ENCODE measurements at places on chromosomes 12 and 14.
A peak's percentile ranks its signal among the peaks of the same experiment; 100 is the strongest.

- DNase-seq = no peak
Measured at GRCh38 chr12:116459011-116459875, 99.9 kb upstream of the MAP1LC3B2 start.

DNA sequence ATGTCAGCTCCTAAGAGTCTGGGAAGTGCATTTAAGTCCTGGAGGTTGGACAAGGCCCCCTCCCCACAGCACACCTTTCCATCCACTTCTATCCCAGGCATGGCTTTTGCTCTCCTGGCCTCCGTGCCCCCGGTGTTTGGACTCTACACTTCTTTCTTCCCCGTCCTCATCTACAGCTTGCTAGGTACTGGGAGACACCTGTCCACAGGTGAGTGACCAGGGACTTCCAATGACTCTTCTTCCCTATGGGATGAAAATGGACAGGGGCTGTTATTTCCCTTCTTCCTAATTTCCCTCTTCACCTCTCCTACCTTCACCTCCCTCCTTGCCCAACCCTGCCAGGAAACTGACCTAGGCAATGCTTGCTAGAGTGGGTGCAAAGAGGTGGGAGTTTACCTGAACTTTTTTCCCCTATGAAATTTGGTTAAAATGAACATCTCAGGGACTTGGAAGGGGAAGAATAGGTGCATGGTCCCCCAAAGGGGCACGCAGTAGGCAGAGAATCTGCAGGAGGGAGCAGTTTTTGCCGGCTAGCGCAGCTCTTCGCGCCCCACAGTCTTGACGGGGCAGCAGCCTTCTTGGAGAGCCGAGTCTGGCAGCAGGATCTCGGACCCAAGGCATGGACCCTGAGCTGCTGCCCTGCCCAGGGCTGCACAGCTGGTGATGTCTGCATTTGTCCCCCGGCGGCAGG, 9.2 kb downstream of the ARHGEF25 start:
- no peak for DNase-seq

- no peak for DNase-seq
Measured at GRCh38 chr14:105742531-105742848, 216.1 kb downstream of the TMEM121 start.

DNA sequence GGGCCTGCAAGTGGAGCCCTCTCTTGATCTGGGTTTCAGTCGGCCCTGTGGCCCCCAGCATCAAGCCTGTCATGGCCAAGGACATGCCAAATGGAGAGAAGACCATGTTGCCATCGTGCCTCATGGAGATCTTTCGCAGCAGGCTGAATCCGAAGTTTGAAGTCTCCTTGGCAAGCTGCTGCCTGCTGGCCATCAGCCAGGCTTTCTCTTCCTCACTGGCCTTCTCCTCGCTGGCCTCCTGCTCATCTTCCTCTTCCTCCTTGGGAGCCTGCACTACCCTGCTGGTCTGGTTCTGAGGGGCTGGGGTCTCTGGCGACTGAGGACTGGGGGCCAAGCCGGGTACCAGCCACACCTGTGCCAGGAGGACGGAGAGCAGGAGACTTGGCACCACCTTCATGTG, 2.9 kb downstream of the SERPINA10 start:
- DNase-seq = no peak

- peak; percentile 52 for DNase-seq
Measured at GRCh38 chr12:57865084-57865751, 18.7 kb upstream of the CTDSP2 start.

DNA sequence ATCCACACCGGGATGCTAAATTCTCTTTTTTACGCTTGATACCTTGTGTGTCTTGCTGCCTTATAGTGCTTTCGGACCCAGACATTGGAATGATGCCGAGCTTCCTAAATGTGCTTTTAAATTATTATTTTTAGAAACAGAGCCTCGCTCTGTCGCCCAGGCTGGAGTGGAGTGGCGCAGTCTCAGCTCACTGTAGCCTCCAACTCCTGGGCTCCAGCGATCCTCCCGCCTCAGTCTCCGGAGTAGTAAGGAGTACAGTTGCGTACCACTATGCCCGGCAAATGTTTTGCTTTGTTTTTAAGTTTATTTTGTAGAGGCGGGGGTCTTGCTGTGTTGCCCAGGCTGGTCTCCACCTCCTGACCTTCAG, 489 bp upstream of the EML5 start:
- no peak for DNase-seq

DNA sequence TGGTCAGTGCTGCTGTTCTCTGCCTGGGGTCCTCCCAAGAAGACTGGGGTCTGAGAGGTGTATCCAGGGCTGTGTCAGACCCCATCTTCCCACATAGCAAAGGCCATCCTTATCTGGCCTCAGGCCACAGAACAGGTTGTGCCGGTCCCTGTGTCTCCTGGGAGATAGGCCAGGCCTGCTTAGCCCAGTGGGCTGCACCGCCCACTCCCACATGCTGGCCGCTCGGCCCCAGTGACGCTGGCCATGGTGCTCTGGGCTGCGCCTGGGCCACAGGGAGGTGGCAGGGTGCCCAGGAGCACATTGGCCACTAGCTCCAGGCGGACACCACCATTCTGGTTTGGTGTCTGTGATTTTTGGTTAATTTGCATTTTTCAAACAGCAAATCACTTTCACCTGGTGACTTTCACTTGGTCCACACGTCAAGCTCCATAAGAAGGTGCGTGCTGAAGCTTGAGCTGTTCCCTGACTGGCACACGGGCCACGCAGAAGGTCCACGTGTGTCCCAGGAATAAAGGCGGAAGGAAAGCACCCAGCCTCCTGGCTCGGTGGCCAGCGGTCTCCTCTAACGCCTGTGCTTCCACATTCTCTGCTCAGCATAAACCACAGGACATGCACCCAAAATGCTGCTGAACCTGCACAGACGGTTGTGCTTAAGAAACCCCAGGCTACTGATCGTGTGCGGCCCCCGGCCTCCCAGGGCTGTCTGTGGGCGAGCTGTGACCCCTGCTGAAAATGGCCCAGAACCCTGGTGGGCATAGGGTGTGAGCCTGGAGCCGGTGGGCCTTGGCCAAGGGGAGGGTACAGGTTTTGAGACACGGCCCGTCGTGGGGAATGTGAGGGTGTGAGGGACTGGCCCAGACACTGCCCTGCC, 4.6 kb downstream of the FBRSL1 start:
- DNase-seq = no peak

GRCh38 chr12:70535896-70536374, 101.3 kb downstream of the PTPRB start:
- DNase-seq = no peak

DNA sequence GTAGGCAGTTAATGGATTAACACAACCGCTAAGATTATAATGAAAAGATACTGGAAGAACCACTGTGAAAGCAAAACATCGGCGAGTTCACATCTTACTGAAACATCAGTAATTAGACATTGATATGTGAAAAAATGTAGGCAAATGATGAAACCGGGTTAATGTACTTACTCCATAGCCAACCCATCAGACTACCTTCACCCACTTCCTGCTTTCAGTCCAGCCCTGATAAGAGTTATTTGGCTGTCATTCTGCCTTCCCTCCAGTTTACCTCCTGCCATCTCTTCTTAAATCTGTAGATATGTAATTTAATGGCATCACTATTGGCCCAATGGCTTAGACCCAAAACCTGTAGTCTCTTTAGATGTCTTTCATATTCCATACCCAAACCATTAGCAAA, 46.0 kb upstream of the LGR5 start:
- DNase-seq = no peak

- DNase-seq = no peak
Measured at GRCh38 chr12:59570145-59570544, 25.7 kb upstream of the SLC16A7 start.

DNA sequence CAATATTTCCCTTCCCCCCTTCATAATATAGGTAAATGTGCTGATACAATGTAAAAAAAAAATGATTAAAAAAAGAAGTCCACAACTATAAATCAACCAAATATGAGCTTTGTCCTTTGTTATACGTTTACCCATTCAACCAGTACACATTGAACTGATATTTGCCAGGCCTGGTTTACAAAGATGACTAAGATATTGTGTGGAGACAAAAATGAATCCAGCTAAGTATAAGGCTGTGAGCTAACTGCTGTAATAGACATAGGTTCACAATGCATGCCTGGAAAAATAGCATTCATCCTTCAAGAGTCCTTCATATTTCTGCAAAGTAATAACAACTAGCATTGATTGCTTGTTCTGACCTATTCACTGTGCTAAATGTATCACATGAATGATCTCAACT, 6.9 kb downstream of the C12orf56 start:
- no peak for DNase-seq

- DNase-seq = no peak
Measured at GRCh38 chr14:52012635-52013034, 23.3 kb downstream of the RTRAF start.

GRCh38 chr12:47881826-47882427, 22.9 kb downstream of the VDR start:
- DNase-seq = peak; percentile 14

GRCh38 chr14:65422088-65422834, 9.7 kb downstream of the FUT8 start:
- DNase-seq = peak; percentile 57

GRCh38 chr14:59358102-59358501, 107.1 kb downstream of the GPR135 start:
- DNase-seq = no peak

DNA sequence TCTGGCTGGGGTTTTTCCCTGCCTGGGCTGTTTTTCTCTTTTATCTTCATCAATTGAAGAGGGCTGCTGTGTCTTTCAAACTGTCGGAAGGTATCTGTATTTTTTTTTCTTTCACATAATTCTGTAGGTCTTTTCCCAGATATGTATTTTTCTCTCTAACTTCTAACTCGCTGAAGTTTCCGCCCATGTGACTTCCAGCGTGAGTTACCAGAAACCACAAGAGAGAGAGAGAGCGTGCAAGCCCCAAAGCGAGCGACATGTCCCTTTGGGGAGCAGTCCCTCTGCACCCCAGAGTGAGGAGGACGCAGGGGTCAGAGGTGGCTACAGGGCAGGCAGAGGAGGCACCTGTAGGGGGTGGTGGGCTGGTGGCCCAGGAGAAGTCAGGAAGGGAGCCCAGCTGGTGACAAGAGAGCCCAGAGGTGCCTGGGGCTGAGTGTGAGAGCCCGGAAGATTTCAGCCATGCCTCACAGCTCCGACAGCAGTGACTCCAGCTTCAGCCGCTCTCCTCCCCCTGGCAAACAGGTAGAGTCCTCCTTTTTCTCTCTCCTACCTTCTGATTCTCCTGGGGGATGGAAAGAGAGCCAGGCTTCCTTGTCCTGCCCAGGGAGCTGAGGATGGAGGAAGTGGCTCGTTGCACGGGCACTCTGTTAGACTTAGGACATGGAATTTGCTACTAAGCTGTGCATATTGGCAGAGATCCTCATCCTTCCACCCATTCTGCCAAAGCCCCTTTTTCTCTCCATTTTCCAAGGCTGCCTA, at the start of gene BATF:
Gene BATF, plus strand, starts transcription at position 246 of the 759 bp plus-strand sequence. Its CDS starts 214 bp downstream, at position 460.
- peak; percentile 17 for DNase-seq

GRCh38 chr14:89339579-89339978, 77.5 kb downstream of the FOXN3 start:
- DNase-seq = no peak

GRCh38 chr12:43585676-43586075, 33.7 kb upstream of the ADAMTS20 start:
- no peak for DNase-seq

DNA sequence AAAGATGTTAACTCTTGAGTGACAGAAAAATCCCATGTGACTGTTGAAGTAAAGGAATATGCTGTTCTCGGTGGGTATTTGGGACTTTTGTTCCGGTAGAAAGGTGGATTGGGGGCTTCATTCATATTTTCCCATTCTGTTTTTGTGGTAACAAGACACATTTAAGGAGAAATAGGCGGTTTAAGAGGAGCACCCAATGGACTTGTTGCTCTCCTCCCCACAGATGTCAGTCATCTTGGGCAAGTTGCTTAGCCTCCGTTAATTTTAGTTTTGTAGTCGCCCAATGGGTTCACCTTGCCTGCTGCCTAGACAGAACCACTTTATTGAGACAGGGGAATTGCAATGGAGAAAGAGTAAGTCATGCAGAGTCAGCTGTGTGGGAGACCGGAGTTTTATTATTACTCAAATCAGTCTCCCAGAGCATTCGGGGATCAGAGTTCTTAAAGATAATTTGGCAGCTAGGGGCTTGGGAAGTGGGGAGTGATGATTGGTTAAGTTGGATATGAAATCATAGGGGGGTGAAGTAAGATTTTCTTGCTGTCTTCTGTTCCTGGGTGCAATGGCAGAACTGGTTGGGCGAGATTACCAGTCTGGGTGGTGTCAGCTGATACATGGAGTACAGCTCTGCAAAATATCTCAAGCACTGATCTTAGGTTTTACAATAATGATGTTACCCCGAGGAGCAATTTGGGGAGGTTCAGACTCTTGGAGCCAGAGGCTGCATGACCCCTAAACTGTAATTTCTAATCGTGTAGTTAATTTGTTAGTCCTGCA, 50.3 kb downstream of the SLC38A1 start:
- DNase-seq = peak; percentile 60

GRCh38 chr14:29601616-29602015, 326.0 kb downstream of the PRKD1 start:
- DNase-seq = no peak

- DNase-seq = no peak
Measured at GRCh38 chr14:24416932-24417619, 12.4 kb downstream of the CBLN3 start.

DNA sequence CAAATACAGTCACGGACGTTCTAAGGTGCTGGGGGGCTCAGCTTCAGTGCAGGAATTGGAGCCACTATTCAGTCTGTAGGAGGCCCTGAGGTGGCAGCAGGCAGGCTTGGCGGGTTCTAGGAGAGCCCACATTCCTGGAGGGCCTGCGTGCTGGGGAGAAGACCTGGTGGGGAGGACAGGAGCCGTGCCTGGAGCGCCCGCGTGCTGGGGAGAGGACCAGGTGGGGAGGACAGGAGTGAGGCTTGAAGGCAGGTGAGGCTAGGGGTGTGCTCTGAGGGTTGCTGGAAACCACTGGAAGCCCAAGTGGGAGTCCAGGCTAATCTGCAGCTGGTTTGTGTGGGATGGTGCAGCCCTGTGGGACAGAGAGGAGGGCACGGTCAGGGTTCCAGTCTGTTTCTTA, 23.1 kb downstream of the RHOF start:
- no peak for DNase-seq
